Motor neuron (in vitro differentiated cells): ENCODE measurements at places on chromosomes 1 and 21. TPM values are rescaled to one million over a fixed set of nuclear protein-coding genes. Genes with fewer than 3 reads are reported as not detected.
A peak's percentile ranks its signal among the peaks of the same experiment; 100 is the strongest.

GRCh38 chr21:45766501-45766900 lies 123.0 kb downstream of the PCBP3 start:
- no peak for ATAC-seq

GRCh38 chr1:235902677-235903542 lies 36.2 kb upstream of the LYST start:
- ATAC-seq, result no peak

GRCh38 chr1:220195701-220196100 lies 76.6 kb downstream of the RAB3GAP2 start:
- no peak for ATAC-seq

DNA sequence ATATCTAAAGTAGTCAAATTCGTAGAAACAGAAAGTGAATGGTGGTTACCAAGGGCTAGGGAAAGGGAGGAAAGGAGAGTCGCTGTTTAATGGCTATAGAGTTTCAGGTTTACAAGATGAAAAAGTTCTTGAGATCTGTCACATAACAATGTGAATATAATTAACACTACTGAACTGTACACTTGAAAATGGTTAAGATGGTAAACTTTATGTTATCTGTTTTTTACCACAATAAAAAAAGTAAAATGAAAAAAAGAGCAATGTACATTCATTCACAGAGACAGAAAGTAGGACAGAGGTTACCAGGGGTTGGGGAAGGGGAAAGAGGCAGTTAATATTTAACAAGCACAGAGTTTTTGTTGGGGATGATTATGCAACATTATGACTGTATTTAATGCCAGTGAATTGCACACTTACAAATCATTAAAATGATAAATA lies 53.3 kb upstream of the SEC16B start:
- no peak for ATAC-seq

DNA sequence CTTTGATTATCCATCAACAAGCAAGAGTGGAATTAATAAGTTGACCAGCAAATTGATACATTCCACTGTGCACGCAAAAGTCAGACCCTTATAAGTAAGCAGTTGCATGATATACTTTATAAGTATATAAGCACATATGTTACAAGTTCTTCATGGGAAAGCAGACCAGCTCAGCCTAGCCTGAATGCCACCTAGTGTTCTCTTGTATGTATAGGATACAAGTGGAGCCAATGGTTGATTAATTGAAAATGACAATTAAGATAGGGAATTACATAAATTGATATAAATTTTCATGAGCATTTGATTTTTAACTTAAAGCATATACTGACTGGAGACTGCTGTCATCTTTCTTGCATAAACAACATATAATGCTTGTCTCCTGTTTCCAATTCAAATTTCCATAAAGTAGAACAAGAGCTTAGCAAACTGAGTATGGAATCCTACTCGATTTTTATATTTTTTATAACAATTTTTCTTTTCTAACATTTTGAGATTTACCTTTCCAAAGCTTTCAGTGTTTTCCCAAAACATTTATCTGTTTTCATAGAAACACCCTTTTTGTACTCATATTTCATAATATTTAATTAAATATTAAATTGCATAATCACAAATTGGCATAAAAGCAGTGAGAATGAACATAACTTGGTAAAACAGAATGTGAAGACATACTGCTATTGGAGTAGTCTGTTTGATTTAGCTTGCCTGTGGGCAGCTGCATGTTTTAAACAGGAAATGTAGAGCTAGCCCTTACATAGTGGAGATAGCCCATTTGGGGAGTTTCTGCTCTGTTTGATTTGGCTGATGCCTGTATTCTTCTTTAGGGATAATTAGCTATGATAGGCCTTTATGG lies 62.8 kb downstream of the MAGI3 start:
- ATAC-seq, result no peak

DNA sequence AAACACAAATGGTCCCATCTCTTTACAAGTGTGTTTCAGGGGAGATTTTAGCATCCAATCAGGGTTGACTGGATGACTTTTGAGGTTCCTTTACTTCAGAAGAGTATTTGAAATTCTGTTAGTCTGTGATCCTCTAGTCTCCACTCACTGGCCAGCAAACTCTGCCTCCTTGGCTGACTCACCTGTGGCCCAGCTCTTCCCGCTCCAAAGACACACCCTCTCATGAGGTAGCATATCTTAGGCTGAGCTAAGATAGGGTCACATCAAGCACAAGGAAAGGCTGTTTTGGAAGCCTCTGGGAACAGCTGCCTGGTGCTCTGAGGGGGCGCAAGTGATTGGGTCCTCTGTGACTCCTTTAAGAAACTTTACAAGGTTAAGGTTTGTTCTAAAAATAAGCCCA lies 102.3 kb upstream of the FGGY start:
- ATAC-seq, result no peak

- no peak for ATAC-seq
These were observed 270.7 kb downstream of the ASTN1 start for GRCh38 chr1:176893625-176894352.

GRCh38 chr1:53578358-53578757 lies 119.2 kb downstream of the DMRTB1 start:
- ATAC-seq, result no peak

GRCh38 chr1:12708396-12709090 lies 7.4 kb upstream of the AADACL3 start:
- no peak for ATAC-seq

GRCh38 chr1:227959325-227959860 lies 11.7 kb upstream of the WNT9A start:
- ATAC-seq, result no peak

DNA sequence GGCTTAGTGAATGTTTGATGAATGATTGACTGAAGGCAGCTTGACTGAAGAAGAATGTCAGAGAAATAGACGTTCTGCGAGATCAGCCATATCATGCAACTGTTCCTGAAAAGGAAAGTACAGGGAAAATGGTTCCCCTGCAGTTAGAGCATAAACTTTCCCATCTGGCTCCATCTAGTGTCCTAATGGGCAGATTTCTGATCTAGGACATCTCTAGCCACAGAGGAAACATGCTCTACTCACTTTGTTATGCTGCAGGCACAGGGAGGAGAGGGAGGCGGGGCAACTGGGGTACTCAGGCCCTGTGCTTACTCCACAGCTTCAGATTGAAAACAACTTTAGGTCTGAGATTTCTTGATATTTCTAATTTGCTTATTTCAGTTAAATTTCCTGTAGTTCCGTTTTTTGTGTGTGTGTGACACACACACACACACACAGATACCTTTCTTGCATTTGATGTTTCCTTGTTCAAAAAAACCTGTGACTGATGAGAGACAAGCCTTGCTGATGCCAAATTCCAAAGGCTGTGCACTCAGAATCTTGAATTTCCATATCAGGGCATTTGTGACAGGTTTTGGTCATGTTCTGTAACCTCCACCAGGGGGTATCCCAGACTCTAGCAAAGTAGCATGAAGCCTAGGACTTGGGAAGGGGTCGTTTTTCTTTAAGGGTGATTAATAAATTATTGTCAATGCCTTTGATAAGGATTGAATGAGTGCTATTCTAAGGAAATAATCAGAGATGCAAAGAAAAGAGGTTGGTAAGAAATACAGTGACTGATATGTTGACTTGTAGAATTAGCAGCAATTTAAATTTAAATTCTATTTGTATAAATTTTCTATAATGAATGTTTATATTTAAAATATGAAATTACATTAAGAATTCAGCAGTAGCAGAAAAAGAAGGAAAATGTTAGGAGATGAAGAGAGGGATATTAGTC lies 139.7 kb upstream of the BEND5 start:
- peak; percentile 97 for ATAC-seq

The C1orf105 gene
- not detected in 2 replicates for total RNA-seq

The FAM229A gene
- total RNA-seq, result 0.38 and 1.1 TPM in 2 replicates

The CRYBG2 gene
- total RNA-seq, result 3.5 and 4.1 TPM in 2 replicates

The LAPTM5 gene
- total RNA-seq, result 0.49 and 0.60 TPM in 2 replicates

The DYRK3 gene
- total RNA-seq, result 18.5 and 20.0 TPM in 2 replicates
